ENCODE measurements at places on chromosomes 2 and 18.
A peak's percentile ranks its signal among the peaks of the same experiment; 100 is the strongest.

- DNase-seq, result no peak
Observed at GRCh38 chr18:45488645-45489044, 126.6 kb upstream of the SLC14A2 start.

- DNase-seq, result no peak
Observed at GRCh38 chr2:157839162-157839801, 36.8 kb downstream of the ACVR1 start.

- DNase-seq, result no peak
Observed at GRCh38 chr2:127182626-127183458, 37.3 kb downstream of the CYP27C1 start.

DNA sequence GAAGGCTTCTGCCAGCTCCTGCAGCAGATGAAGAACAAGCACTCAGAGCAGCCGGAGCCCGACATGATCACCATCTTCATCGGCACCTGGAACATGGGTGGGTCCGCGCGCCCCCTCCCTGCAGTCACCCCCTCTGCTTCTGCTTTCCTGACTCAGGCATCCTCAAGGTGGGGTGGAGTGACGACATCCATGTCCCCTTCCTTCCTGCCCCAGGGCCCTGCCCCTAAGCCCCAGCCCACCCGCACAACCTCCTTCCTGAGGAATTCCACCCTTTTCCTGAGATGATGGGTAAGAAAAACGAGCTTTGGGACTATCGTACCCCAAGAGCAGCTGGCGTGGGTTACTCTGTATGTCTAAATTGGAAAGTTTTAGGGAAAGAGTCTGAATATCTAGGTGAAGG lies 89.7 kb upstream of the ATG16L1 start:
- DNase-seq, result no peak

GRCh38 chr2:200135082-200135481 lies 171.4 kb upstream of the SPATS2L start:
- DNase-seq, result no peak

- DNase-seq, result no peak
Observed at GRCh38 chr2:114729026-114729425, 286.6 kb downstream of the DPP10 start.

DNA sequence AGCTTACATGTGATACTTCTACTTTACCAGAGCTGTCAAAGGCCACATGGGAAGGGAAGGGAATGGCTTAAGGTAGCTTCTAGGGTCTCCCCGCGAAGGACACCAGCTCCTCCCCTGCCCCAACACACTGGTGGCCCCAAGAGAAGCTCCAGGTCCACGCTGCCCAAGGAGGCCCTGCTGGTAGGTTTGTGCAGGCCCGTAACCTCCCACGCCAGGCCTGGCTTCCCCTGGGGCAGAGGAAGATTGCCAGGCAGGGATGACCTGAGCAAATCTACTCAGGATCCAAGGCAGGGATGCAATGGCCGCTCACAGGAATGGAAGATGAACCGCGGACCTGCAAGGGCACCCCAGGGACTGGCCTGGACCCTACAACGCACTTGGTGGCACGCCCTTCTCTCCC lies 205.1 kb downstream of the MGAT5 start:
- DNase-seq, result no peak

- DNase-seq, result no peak
Observed at GRCh38 chr2:182473635-182474034, 46.8 kb upstream of the PDE1A start.

DNA sequence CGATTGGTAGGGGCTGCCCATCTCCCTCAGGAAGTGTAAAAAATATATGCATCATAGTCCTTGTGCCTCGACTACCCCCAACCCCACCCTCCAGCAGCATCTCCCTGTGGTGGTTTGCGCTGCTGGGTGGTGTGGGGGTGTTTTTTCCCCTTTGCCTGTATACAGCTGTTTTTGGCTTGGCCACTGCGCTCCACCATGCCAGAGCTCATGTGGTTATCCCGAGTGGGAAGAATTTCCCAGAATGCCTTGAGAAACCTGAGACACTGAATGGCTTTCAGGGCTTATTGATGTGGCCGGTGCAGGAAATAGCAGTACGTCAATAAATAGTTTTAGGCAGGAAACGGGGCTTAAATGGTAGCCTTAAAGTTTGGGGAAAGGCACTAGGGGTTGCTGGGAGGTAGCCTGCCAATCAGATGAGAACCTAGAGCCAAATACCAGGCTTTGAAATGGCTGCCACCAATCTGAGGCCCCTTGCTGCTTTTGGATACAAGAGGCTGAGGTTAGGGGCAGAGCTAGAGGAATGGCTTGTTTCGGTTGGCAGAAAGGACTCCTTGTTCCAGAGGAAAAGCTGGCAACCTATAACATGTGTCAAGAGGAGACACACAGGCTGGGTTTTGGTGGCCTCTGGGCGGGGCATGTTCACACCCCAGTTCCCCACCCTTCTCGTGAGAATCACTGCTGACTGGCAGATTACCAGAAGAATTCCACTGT lies 144.1 kb downstream of the SMAD7 start:
- peak; percentile 21 for DNase-seq

DNA sequence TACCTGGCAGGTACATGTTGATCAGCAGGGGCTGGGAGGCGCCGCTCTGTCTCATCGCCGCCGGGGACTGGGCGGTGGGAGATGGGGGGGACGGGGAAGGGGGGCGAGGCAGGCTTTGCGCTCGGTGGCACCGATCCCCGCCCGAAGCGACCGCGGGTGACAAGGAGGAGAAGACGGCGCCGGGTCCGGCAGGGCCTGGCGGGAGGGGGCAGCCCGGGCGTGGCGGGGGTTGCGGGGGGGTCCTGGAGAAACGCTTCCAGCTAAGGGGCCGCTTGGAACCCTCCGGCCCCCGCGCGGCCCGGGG lies at the start of gene FEV:
TSS of gene FEV (minus strand) at position 164 of the 304 bp plus-strand sequence. CDS start at position 55, 109 bp downstream.
- no peak for DNase-seq

GRCh38 chr2:75571730-75572430 lies 11.1 kb upstream of the EVA1A start:
- no peak for DNase-seq

DNA sequence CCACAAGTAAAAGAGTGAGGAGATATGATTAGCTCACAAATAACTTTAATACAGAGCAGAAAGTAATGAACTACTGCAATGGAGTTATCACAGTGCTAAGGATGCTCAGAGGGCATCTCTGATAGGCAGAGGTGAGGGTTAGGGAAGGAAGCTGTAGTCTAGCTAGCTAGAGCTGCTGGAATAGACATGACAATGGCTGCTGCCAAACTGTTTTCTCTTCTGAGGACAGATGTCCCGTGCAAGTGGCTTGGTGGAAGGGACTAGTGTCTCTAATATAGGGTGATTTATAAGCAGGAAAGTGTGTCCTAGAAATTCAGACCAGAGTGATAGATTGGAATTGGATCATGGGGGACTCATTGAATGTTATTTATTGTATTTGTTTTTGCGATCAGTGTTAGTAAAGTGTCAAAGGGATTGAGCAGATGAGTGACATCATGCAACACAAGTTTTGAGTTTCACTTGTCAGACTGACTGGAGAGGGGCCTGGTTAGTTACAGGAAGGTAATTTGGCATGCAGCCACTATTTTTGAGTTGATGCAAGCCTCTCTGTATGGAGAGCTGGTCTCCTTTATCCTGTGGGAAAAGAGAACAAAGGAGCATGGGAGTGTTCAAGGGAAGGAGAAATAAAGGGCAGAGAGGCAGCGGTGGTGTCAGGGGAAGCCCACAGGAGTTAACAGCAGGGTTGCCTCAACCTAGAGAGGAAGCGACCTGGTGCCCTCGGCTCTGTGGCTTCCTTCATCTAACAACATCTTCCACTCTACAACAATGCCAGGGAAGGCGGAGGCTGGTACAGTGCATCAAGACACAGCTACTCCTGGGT lies 1.9 kb downstream of the CTLA4 start:
- DNase-seq, result peak; percentile 61

DNA sequence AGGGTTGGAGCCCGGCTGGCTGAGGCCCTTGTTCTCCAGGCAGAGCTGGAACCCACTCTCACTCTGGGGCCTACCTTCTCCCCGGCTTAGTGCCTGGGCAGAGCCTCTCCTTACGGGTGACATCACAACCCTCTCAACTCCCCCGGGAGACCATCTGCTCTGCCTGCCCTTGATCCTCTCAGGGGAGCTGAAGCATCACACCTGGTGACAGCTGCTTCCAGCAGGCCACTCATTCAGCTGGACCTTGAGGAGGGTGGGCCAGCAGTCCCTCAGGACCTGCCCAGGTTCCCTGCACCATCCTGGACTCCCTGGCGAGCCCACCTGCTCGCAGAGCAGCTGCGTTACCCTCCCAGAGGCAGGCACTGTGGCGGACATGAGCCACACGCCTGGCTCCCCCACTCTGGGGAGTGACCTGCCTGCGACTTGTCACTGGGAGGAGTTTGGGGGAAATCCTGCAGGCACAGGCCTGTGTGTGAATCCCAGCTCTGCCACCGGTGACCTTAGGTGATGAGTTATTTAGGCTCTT lies 13.1 kb downstream of the HS6ST1 start:
- DNase-seq, result no peak
